NCI-H2081 (cell line): ENCODE measurements at places on chromosomes 16 and 17.
A peak's percentile ranks its signal among the peaks of the same experiment; 100 is the strongest.

- no peak for DNase-seq
These were observed 40.5 kb upstream of the CDRT4 start for GRCh38 chr17:15507896-15508295.

DNA sequence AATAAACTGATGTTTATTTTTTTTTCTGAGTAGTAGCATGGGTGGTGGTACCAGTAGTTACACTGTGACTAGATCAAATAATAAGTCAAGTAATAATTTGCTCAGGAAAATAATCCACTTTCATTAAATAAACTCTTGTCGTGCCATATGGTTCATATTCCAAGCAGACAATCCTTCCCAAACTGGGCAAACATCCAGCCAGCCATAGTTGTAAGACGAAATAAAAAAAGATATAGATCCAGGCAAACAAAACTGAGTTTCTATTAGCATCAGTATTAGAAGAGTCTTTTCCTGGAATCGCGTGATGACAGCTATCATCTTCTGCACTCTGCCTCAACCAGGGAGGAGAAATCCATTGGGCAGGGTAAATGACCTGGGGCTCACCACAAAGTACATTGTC lies 508.4 kb upstream of the GOT2 start:
- no peak for DNase-seq

DNA sequence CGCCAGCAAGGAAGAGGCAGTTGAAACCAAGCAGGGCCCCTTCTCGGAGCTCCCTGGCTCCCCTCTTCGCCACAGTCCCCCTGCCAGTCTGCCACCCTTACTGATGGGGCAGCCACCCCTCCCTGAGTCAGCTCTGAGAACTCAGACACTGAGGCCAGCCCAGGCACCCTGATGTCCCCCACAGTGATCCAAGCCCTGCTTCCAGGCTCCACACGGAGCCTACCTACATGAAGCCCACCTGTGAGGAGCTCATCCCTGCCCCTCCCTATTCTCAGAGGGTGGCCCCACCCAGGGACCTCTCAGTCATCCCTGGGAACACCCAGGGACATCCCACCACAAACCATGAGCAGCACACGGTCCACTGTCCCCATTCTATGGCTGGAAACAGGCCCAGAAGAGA lies 8.9 kb downstream of the CNGB1 start:
- DNase-seq: no peak

- peak; percentile 32 for DNase-seq
These were observed 213.3 kb downstream of the MRTFB start for GRCh38 chr16:14284371-14284770.

DNA sequence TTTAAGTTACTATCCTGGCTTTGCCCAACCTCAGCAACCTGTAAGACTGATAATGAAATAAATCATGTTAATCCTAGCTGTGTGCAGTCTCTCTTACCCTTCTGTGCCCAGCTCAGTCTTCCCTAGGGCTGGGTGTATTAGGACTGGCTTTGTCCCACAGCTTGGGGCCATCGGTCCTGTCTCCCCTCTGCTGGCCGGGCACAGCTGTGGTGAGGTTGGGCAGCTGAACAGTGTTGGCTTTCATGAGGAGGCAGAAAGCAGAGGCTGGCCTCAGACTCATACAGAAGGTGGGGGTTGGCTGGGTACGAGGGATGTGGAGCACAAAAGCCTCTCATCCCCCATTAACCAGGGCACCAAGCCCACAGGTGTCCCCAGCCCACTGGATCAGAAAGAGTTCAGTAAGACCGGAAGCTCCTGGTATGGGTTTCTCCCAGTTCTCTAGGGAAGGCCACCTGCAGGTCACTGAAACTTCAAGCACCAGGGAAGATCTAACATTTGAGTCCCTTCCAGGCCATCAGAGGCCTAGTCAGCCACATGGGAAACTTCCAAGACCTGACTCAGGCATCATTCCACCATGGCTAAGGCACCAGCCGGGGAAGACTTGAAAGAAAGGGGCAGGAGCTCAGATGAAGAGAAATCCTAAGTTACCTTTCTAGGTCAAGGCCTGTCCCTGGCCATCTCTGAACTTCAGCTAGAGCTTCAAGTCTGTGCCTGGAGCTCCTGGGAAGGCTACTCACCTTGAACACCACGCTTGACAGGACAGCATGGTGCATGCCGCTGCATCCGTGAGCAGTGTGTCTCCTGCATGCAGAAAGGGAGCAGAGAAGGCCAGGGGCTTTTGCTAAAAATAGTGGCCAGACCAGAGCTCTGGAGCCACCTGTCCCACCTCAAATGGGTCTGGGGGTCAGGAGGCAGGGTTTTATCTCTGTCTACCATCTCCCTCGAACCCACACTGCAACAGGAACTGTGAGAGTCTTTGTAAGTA lies 8.8 kb downstream of the CNP start:
- DNase-seq: no peak
